Stimulated activated CD4-positive, alpha-beta T cell treated with anti-CD3 and anti-CD28 coated beads, Interleukin-1b, Interleukin-23, amount 100 ng/mL, for 24 hours (primary cell): ENCODE measurements at places on chromosomes 11 and 22.

DNA sequence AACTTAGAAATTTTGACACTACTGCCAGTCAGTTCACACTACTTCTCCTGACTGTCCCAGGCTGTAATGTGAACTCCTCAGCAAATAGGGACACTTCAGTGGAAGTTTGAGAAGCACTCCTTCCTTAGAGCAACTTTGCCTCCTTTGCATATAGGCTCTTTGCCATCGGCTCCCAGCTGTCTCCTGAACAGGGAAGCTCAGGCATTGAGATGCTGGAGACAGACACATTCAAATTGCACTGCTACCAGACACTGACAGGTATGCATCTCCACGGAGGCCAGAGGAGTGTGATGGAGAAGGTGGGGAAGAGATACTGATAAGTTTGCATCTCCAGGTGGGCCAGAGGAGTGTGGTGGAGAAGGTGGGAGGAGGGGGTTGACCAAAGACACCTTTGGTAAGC is 1.4 kb downstream of the TRAPPC4 start:
- no peak for DNase-seq

DNA sequence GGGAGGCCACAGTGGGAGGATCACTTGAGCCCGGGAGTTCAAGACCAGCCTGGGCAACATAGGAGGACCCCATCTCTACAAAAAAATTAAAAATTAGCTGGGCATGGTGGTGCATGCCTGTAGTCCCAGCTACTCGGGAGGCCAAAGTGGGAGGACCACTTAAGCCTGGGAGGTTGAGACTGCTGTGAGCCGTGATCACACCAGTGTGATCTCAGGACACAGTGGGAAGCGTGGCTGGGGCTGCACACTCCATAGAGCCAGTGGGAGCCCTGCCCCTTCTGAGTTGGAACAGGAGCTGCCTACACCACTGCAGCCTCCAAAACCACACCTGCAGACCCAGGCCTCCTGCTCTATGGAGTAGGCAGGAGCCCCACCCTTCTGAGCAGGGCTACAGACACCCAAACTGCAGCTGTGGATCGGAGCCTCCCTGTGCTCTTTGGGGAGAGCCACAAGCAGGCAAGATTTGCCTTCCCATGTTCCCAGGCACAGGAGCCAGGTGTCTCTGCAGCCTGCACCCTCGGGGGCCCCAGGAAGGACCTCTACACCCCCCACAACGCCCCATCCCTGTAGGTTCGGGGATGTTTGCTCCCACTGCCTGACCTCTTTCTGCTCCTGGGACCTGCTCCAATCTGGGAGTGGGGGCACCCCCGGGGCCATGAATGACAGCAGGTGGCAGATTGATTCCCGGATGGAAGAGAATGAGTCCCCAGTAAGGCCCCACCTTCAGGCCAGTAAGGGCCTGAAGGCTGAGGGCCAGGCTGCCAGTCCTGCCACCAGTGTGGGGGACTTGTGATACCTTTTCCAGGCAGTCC is 245.4 kb downstream of the BUD13 start:
- DNase-seq, result no peak

GRCh38 chr11:3121416-3121815 is 43.7 kb downstream of the OSBPL5 start:
- DNase-seq, result no peak

GRCh38 chr11:67483831-67484665 is 1.2 kb downstream of the AIP start:
- no peak for DNase-seq

DNA sequence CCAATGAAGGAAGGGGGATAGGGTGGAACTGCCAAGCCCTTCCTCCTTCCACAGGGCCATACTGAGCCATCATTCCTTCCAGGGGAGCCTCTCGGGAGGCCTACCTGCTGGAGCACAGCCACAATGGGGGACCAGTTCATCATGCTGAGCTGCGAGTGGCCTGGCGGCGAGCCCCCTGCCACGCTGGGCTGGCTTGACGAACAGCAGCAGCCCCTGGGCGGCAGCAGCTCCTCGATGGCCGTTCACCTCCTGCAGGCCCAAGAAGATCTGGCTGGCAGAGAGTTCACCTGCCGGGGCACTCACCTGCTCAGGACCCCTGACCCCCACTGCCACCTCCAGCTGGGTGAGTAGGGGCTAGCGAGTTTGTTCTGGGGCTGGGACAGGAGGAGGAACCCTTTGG is 5.9 kb downstream of the VSIG10L2 start:
- no peak for DNase-seq

- DNase-seq, result no peak
Observed at GRCh38 chr22:36304429-36304828, 51.5 kb downstream of the APOL1 start.

- no peak for DNase-seq
Observed at GRCh38 chr11:14942745-14943144, 29.4 kb downstream of the CALCA start.

DNA sequence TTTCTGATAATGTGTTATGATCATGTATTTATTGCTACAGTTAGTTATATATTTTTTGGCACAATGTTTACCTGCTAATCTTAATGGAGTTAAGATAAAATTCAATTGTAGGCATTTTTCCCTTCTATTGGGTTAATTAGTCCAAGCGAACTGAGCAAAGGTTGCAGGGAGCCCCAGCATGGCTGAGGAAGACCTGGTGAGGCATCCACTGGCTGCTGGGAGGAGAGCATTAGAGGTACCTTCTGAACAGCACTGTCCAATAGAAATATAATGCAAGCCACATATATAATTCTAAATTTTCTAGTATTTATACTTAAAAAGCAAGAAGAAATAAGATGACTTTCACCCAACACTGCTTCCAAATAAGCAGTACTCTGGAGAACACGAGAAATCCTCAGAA is 689 bp upstream of the TMEM126A start:
- no peak for DNase-seq

- no peak for DNase-seq
Observed at GRCh38 chr11:72552399-72552910, 118.1 kb upstream of the CLPB start.

DNA sequence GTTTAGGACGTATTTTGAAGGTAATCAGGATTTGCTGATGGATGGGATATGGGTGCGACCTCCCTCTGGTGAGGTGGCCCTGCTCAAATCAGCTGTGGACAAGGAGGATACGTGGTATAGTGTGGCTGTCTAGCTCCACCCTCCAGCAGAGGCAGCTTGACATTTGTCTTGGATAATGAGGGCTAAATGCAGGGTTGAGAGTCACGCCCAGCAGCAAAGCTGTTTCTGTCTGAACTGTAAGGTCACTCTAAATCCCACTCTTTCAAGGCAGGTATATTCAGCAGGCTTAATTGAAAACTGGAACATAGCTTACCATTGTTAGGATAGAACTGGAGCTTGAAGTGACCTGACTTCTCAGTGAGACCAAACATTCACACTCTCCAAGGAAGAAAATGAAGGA is 98.7 kb downstream of the SWAP70 start:
- DNase-seq, result no peak

DNA sequence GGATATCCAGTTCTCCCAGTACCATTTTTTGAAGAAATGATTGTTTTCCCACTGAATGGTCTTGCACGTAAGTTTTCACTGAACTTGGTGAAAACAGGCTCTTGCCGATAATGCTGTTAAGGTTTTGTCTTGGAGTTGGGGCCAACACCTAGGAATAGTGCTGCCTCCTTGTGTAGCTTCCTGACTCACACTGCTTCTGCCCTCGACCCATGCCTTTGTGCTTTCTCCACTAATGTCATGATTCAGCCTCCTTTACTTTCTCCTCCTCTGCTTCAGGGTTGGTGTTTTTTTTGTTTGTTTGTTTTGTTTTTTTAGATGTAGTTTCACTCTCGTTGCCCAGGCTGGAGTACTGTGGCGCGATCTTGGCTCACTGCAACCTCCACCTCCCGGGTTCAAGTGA is 30.2 kb downstream of the SLC5A1 start:
- no peak for DNase-seq

- DNase-seq, result no peak
Observed at GRCh38 chr22:43466710-43467109, 54.9 kb downstream of the MPPED1 start.

- DNase-seq, result no peak
Observed at GRCh38 chr11:100672498-100673033, 14.5 kb upstream of the ARHGAP42 start.

- no peak for DNase-seq
Observed at GRCh38 chr11:116643521-116643920, 129.3 kb downstream of the BUD13 start.
